ENCODE measurements at places on chromosomes 12 and 14.

DNA sequence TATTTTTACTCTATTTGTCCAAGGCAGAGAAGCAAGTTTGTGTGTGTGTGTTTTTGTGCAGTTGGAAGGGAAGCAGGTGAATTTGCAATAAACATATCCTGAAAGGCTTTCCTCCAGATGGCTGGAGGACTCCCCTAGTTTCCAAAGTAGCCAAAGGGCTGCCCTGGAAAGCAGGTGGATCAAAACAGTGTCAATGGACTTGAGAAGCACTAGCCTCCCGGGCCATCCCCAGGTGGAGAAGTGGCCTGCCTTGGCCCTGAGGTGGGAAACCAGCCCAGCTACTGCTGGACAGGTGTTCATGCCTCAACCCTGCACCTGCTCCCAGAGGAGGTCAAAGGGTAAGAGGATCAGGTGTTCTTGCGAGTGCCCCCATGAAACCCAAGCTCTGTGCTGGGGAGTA lies 1046.9 kb downstream of the VRK1 start:
- no peak for DNase-seq

- no peak for DNase-seq
Observed at GRCh38 chr14:49173765-49174373, 412.3 kb downstream of the RPS29 start.

DNA sequence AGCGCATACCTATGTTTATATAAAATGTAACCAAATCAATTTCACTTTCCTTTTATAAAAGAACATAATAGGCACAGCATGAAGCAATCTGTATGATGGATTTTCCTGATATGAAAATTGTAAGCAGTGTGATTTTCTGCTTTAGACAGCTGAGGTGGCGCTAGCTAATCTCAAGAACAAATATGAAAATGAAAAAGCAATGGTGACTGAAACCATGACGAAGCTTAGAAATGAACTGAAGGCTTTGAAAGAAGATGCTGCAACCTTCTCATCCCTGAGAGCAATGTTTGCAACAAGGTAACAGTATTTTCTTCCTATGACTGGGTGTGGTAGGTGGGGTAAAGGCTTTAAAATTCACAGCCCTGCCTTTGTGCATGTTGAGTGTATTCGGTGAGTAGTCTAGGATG lies 65.0 kb upstream of the FGD4 start:
- DNase-seq: no peak

GRCh38 chr12:89151536-89151935 lies 200.8 kb downstream of the DUSP6 start:
- DNase-seq: no peak

DNA sequence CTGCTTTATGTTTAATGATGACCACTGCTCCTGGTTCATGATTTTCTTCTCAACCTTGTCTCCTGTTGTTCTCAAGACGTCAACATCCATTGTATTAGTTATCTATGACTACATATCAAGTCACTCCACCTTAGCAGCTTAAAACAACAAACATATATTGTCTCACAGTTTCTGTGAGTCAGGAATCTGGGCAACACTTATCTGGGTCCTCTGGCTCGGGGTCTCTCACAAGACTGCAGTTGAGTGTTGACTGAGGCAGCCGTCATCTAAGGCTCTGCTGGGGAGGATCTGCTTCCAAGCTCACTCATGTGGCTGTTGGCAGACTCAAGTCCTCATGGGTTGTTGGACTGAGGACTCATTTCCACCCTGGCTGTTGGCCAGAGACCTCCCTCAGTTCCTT lies 27.3 kb upstream of the FRS2 start:
- no peak for DNase-seq

DNA sequence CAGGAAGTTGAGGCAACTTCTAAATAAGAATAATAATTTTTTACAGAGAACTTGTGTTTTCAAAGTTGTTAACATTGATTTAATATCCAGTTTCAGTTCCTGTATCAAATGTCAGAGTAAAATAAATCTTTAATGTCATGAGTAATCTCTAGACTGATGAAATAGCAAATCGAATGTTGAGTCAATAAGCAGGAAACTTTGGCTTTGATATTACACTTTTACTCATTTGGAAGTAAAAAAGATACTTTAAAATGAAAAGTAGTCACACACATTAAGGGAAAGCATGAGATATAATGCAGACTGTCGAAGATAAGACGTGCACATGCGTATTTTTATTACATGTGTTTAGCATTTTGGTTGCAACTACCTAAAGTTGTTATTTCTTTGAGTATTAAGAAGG lies 78.2 kb upstream of the PTGDR start:
- DNase-seq: no peak

- no peak for DNase-seq
Observed at GRCh38 chr12:56591126-56591525, 39.0 kb downstream of the BAZ2A start.

DNA sequence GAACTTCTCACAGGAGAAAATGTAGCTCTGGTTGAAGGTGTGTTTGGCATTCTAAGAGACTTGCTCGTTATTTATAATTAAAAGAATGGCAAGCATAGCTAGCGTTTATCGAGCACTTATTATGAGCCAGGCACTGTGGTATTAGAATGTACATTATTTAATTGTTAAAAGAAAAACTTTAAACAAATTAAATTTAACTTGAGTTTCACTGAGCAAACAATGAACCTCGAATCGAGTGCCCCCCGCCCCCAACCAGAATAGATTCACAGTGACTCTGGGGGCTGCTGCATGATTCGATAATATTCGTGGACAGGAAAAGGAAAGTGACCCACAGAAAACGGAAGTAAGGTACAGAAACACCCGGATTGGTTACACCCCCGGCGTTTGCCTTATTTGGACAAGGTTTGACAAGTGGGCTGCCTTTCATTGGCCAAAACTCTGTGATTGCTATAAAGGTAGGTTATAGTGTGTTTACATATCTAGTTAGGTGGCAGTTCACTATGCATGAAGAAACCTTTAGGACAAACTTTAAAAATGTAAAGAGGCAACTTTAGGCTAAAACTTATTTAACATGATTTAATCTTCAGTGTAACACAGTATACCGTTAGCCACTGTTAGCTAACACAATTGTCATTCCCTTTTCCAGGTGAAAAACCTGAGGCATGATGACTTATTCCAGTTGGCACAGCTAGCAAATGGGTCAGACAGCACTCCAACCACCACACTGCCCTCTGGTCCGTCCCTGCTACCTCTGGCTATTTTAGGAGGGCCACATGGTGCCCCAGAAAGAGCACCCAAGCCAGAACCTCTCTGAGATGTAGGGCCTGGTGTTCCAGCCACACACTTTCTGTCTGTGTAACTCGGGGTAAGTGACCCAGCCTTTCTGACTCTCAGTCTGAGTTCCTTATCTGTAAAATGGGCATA lies 7.1 kb downstream of the SCNN1A start:
- DNase-seq: no peak

- no peak for DNase-seq
Observed at GRCh38 chr12:59570145-59570544, 25.7 kb upstream of the SLC16A7 start.

- no peak for DNase-seq
Observed at GRCh38 chr12:126558219-126558618, 1493.0 kb downstream of the AACS start.

- DNase-seq: no peak
Observed at GRCh38 chr14:64654901-64655300, 49.3 kb upstream of the PLEKHG3 start.

- DNase-seq: no peak
Observed at GRCh38 chr12:84874125-84874824, 38.3 kb downstream of the SLC6A15 start.

DNA sequence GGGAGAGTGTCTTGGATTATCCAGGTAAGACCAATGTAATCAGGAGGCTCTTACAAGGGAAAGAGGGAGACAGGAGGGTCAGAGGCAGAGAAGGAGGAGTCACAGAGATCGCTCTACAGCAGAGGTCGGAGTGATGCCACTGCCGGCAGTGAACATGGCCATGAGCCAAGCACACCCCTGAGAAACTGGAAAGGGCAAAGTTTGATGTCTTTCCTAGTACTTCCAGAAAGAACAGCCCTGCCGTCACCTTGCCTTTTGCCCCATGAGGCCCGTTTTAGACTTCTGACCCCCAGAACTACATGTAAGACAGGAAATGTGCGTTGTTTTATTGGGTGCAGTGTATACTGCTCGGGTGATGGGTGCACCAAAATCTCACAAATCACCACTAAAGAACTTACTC lies 133.7 kb downstream of the CALM1 start:
- DNase-seq: peak; percentile 5

GRCh38 chr12:78473136-78473535 lies 391.4 kb upstream of the SYT1 start:
- DNase-seq: no peak

- DNase-seq: no peak
Observed at GRCh38 chr12:123713398-123713797, 1.2 kb downstream of the ATP6V0A2 start.

- peak; percentile 79 for DNase-seq
Observed at GRCh38 chr14:100304825-100305323, 1.4 kb downstream of the SLC25A29 start.

DNA sequence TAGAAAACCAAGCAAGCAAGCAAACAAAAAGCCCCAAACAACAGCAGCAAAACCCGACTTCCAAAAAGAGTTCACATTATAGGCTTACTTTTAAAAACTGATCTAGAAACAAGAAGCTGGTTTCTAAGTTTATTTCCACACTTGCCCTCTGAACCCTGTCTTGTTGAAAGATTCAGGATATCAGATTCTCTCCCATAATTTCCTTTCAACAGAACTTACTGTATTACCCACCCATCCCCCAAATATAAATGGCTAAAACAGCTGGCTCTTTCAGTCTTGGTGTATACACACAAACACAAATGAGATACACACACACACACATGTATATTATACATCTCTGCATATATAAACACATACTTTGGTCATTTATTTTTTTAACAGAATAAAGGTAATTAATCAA lies 460.9 kb downstream of the ZFP36L1 start:
- no peak for DNase-seq

DNA sequence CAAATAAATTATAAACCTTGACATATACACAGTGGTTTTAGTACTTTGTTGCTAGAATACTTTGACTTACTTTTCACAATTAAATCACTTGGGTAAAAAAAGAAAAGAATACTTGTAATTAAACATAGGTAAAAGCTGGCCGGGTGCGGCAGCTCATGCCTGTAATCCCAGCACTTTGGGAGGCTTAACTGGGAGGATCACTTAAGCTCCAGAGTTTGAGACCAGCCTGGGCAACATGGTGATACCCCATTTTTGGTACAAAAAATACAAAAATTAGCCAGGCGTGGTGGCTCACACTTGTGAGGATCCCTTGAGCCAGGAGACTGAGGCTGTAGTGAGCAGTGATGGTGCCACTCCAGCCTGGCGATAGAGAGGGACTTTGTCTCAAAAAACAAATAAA lies 7.8 kb downstream of the STX2 start:
- no peak for DNase-seq

DNA sequence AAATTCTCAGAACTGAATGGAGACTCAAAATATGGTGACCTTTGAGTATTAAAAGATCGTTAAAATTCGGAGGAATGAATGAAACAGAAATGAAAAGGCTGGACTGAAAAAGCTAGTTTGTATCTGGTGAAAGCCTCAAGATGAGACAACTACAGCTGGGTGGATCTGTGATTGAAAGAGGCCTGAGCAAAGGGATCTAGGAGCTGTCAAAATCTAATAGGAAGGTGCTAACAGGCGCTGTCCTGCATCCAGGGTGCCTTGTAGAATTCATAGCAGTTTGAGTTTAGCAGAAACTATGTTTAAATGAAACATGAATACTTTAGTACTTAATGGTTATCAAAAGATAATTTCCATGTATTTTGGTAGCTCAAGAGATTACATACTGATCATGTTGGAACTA lies 2.3 kb downstream of the YY1 start:
- DNase-seq: no peak

DNA sequence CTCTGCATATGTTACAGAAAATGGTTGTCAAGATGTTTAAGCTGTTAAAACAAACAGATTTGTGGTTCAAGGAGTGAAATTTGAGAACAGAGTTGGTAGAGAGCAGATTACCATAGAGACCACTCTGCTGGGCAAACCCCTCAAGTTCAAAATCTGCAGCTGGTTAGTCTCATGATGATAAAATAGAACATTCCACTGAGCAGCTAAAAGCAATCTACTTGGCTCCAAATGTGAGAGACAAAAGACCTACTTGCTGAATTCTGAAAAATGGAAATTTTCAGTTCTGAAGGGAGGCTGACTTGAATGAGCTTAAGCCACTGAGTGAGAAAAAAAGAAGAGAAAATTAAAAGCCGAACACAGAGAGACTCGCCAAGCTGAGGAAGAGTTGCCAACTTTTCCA lies 519.3 kb downstream of the NOVA1 start:
- DNase-seq: no peak

DNA sequence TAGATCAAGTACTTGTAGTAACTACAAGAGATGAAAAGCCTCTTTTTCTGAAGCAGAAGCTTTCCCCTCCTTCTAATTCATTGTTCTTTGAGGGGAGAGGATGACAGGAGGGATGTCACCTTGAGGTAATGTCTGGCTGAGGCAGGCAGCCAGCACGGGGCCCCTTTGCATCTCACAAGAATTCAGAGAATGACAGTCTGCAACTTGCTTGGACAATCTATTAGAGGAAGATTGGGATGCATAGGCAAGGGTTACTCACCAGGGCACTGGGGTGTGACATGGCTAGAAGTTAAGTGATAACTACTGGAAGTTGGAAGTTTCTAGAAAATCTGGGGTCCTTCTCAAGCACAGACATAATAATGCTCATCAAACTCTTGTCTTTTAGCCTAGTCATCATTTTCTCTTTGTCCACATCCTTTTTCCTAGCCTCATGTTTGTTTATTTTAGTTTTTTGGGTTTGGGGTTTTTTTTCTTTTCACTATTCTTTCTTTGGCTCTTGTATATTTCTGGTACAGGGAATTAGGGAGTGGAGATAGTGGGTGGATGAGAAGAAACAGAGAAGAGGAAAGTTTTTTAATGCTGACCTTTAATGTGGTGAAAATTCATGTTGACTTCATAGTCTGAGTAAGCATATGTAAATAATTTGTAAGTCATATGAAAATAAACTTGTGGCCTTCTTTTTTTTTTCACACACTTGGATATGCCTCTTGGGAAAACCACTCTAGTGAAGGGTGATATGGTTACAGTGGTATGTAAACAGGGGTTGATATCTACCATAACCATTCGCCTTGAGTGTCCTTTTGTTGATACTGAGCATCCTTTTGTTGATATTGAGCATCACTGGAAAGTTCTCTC lies 55.1 kb downstream of the TTLL5 start:
- no peak for DNase-seq

DNA sequence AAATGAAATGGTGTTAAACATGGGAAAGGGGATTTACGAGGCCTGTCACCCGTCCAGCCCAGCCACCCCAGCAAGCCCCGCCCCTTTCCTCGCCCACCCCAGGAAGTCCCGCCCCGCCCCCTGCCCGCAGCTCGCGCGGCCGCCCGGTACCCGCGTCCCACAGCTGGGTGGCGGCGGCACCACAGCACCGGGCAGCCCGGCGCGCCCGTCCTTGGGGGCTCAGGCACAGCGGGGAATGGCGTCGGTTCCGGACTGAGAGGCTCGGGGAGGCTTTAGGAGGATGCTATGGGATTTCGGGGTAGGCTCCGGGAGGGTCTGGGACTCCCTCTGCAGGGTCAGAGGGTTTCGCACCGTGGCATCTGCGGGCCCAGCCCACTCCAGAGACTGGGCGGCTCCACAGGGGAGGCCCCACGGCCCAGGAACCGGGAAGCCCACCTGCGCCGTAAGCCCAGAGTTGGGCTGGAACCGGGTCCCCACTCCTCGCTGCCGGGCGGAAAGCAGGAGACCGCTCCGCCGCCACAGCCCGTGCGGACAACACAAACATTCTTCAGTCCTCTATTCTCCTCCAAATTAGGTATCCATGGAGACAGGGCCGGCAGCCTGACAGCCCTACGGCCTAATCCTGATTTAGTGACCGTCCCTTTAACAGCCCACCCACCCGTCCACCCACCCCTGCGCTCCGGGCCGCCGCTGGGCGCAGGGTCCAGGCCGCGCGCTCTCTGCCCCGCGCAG lies 1.4 kb downstream of the FIGNL2 start:
- peak; percentile 72 for DNase-seq

Data from Right ventricle myocardium superior (tissue), 1 donor.